ENCODE measurements at places on chromosomes 16 and 17.
A peak's percentile ranks its signal among the peaks of the same experiment; 100 is the strongest.

DNA sequence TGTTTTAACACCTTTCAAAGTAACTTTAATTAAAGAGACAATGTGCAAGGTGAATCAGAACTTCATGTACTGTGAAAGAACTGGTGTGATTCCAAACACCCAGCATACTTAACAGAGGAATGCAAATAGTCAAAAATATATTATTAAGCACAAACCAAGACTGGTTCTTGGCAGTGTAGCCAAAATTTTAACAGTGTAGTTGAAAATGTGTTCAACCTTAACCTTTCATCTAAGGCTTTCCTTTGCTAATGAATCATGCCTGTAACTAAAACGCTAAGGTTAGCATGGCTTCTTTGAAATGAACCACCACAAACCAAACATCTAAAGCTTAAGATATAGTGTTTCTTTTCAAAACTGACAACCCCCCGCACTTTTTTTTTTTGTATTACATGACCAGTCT is 146.3 kb upstream of the AXIN2 start:
- peak; percentile 57 for DNase-seq

DNA sequence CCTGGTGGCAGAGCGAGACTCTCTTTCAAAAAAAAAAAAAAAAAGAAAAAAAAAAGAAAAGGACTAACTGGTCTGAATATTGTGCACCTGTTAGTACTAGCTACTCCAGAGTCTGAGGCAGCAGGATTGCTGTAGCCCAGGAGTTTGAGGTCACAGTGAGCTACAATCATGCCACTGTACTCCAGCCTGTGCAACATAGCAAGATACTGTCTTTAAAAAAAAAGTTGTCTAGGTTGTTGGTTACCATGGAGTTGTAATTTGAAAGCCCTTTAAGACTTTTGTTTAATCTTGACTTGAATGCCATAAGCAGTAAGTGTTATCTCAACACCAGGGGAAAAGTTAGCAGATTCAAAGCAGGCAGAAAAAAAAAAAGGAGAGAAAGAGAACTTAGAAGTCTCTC is 10.9 kb upstream of the C16orf54 start:
- peak; percentile 13 for DNase-seq

- DNase-seq: no peak
These were observed 1.0 kb upstream of the ENDOV start for GRCh38 chr17:80413771-80414507.

GRCh38 chr17:66540131-66540781 is 237.8 kb downstream of the PRKCA start:
- peak; percentile 92 for DNase-seq

DNA sequence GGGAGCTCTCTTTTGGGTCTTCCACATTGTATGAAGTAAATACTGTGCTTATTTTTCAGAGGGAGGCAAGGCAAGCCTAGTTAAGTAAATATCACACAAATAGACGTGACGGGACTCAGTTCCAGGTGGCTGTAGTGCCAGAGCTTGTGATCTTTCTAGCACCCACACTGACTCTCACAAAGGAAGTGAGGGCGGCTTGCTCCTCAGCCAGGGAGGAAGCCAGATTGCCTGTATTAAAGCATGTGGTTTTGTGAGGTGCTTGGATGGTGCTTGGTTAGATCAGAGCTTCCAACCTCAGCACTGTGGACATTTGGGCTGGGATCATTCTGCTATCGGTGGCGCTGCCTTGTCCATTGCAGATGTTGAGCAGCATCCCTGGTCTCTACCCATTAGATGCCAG is 80.1 kb downstream of the VAT1L start:
- DNase-seq: no peak

- no peak for DNase-seq
These were observed 279.5 kb downstream of the SEC14L1 start for GRCh38 chr17:77420095-77420803.

- no peak for DNase-seq
These were observed 495.5 kb upstream of the SOX9 start for GRCh38 chr17:71625330-71625729.
